ENCODE measurements at places on chromosomes 11 and 22. TPM values are rescaled to one million over a fixed set of nuclear protein-coding genes. Genes with fewer than 3 reads are reported as not detected.

GRM5 gene
- 0.11 TPM for total RNA-seq

B4GALNT4 gene
- 1.8 TPM for total RNA-seq

VSIG10L2 gene
- 0.22 TPM for total RNA-seq

OR2AG1 gene
- not detected for total RNA-seq

FLRT1 gene
- total RNA-seq = 0.12 TPM

POLR2F gene
- 34.7 TPM for total RNA-seq

IFTAP gene
- 32.9 TPM for total RNA-seq

TTC36 gene
- total RNA-seq = 0.22 TPM

P4HA3 gene
- total RNA-seq = 21.9 TPM

AGBL2 gene
- total RNA-seq = 0.66 TPM

ST14 gene
- under 0.01 TPM for total RNA-seq

All from uterine smooth muscle cell (primary cell).